Neural progenitor cell (in vitro differentiated cells): ENCODE measurements at places on chromosomes 2 and 18. TPM values are rescaled to one million over a fixed set of nuclear protein-coding genes. Genes with fewer than 3 reads are reported as not detected.

GRCh38 chr2:105880637-105881036 is 135.9 kb downstream of the NCK2 start:
- peaks cover 5% of the 10 kb centered on the region for H3K4me1 ChIP-seq
- no peak overlapping the region for H3K4me3 ChIP-seq
- H3K27me3 ChIP-seq = no peaks in the 10 kb centered on the region
- no peak for DNase-seq
- H3K36me3 ChIP-seq = no peaks in the 10 kb centered on the region
- H3K27ac ChIP-seq = no peak overlapping the region

GRCh38 chr2:207558079-207558491 is 28.3 kb downstream of the CREB1 start:
- no peak overlapping the region for H3K27ac ChIP-seq
- H3K36me3 ChIP-seq = peaks cover 17% of the 10 kb centered on the region
- no peak overlapping the region for H3K4me3 ChIP-seq
- H3K27me3 ChIP-seq = no peaks in the 10 kb centered on the region

Gene SLC9A4
- total RNA-seq = not detected in 2 replicates

DNA sequence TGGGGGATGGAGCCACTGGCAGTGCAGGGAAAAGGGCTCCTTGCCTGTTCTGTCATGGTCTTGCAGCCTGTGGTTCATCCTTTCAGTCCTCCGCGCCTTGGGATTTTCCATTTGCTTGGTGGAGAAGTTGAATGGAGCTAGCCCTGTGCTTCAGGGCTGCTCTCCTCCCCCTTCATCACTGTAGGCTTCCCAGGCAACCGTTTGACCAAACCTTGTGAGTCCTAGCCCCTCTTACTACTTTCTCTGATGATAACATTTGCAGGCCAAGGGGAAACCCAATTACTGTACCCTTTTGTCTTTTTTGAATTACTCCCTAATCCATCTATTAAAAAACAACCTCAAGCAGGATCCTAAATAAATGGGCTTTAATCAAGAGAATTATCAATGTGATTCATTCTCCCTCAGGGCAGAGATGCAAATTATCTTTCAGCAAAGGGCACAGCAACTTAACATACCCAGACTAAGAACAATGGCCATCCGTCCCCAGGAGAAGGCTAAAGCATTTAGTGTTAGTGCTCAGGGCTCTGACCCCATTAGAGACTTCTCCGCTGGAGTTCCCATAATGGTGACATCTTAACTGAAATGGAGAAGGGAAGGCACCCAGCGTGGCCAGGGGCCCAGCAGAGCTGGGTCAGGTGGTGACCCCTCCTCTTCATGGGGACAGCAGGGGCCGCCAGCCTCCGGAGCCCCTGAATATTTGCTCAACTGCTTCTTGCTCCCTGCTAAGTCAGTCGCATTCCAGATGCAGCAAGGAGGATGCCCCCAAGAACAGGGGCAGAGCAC is 40.7 kb downstream of the RHOB start:
- no peak overlapping the region for H3K4me3 ChIP-seq
- peaks cover 24% of the 10 kb centered on the region for H3K4me1 ChIP-seq
- peak overlapping the region; percentile 19 for H3K27ac ChIP-seq

DNA sequence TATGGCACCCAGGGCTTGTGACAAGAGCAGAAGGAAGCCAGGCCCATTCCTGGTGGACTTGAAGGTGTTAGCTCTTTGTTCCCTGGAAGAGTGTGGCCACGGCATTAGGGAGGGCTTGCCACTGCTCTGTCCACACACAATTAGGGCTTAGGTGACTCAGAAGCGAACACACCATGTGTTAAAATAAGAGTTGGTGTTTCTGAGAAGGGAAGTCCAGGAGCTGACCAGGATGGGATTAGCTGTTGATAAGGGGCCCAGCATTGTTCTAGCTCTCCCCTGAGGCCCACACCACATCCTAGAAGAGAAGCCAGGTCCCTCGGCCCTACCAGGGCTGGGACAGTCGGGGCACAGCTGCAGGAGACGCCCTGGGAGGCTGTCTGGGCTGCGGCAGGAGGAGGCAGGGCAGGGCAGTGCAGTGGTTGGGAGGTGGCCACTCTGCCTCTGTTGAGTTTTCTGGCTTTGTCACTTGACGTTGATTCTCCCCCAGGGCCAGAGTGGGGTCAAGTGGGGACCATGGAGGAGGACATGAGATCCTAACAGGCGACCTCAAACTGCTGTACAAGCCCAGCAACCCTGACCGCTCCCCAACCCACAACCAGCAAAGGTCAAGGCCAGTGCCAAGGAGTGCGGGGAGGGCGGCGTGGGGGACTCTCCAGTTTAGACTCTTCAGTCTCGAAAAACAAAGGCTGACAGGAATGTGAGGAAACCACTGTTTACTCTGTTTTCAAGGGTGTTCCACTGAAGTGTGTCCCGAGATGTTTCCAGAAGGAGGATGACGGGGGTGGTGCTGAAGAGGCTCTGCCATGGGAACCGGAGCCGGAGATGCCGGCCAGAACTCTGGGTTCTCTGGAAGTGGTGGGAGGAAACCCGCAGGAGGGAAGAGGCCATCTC is 16.8 kb downstream of the GNLY start:
- H3K4me1 ChIP-seq = peaks cover 2% of the 10 kb centered on the region
- H3K27ac ChIP-seq = no peak overlapping the region
- peaks cover 13% of the 10 kb centered on the region for H3K27me3 ChIP-seq
- H3K4me3 ChIP-seq = no peak overlapping the region
- no peaks in the 10 kb centered on the region for H3K36me3 ChIP-seq

Gene DYNC2LI1
- 37.6 and 92.1 TPM in 2 replicates for total RNA-seq

Gene GAREM1
- 5.1 and 6.2 TPM in 2 replicates for total RNA-seq
